ENCODE measurements at places on chromosomes 11 and 22.
A peak's percentile ranks its signal among the peaks of the same experiment; 100 is the strongest.

- DNase-seq, result peak; percentile 65
These were observed 27.8 kb upstream of the ZNRF3 start for GRCh38 chr22:28855355-28856094.

- no peak for DNase-seq
These were observed 80.0 kb downstream of the CD44 start for GRCh38 chr11:35218956-35219355.

DNA sequence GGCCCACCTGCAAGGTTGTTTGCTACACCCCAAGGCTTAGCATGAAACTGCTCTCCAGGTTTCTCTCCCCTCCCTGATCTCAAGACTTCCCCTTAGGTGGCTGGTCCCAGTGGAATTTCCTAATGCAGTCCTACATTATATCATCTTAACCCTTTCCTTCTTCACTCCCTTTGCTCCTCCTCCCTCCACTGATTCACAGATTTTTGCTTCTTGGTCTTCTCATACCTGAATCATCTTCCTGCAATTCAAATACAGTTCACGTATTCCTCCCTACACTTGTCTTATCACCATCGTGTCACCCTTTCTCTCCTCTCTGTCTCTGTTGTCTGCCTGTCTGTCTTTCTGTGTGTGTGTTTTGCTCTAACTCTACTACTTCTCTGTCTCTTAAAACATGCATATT, 17.0 kb downstream of the MMP10 start:
- DNase-seq, result no peak

GRCh38 chr11:17764446-17765218, 30.1 kb downstream of the KCNC1 start:
- DNase-seq, result no peak

DNA sequence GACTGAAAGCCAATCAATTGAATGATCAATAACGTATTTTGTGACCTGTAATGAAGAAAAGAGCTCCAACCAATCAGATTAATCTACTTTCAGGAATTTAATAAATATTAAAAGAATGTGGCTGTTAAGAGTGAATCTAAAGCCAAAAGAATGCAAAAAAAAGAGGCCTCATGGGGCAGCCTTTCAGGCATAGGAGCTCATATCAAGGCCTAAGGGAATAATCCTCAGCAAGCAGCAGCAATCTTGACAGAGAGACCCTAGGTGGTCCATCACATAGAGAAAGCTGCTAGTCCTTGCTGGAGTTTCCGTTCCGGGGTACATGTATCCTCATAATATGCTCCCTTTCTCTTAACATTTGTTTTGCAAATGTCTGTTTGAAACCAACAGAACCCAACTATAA, 313.1 kb upstream of the PITPNB start:
- DNase-seq, result no peak

GRCh38 chr11:63804259-63804658, 9.0 kb upstream of the SPINDOC start:
- no peak for DNase-seq

GRCh38 chr11:133520707-133521106, 11.6 kb downstream of the OPCML start:
- DNase-seq, result no peak

DNA sequence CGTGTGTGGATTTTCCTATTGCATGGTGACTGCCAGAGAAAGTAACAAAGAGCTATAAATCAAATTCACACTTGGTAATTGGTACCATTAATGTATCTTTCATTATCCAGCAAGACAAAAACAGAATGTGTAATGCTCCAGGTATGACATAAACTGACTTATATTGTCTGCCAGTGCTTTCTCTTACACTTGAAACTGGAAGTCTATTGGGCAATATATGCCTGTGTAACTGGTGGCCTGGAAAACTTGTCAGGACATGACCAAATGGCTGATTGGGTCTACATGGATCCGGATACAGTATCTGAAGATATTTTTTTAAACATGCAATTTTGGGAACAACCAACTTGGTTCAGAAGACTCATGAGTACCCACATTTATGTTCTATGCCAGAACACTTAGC, 174.6 kb upstream of the ARHGAP42 start:
- DNase-seq, result no peak

DNA sequence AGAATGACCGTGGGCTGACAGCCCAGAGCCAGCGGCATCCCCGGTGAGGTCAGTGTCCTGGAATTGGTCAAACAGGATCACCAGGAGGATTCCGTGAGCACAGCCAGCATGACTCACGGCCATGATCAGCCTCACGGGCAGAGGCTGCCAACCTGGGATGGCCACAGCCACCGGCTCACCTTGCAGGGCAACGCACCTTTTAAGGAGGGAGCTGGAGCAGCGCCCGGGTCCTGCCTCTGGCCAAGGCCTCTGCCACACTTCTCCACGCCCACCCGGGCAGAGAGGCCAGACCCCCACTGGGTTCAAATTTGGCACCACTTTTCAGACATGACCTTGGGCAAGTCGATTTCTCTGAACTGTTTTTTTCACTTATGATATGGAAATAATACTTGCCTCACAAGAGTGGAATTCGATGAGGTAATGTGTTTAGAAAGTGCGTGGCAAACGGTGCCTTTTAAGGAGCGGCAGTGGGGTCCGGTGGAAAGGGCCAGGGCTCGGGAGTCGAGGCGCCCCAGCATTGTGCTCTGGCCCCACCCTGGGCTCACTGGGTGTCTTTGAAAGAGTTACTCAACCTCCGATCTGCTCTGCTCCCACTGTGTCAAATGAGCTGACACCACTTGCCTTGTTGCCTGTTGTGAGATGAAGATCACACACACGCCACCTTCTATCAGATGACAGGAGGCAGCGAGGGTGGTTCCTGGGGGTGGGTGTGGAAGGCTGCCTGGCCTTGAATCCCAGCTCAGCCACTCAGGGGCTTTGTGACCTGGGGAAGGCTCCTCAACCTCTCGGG, 16.0 kb downstream of the TXN2 start:
- DNase-seq, result no peak

GRCh38 chr11:31801298-31801702, 9.8 kb downstream of the PAX6 start:
- no peak for DNase-seq

DNA sequence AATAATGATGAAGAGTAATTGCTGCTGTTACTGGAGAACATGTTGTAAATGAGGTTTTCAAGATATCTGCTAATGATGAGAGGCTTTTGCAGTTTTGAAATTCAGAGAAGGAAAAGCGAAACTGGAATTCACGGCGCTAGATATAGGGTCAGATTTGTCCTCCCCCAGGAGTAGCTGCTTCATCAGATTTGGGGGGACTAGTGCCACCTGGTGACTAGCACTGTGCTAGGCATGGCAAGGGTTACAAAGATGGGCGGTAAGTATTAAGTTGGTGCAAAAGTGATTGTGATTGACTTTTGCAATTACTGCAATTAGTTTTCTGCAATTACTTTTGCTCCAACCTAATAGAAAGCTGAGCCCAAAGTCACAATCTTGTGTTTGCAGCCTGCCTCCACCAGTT, 879.9 kb upstream of the TENM4 start:
- DNase-seq, result no peak

- no peak for DNase-seq
These were observed 16.0 kb downstream of the TNRC6B start for GRCh38 chr22:40193429-40194421.

DNA sequence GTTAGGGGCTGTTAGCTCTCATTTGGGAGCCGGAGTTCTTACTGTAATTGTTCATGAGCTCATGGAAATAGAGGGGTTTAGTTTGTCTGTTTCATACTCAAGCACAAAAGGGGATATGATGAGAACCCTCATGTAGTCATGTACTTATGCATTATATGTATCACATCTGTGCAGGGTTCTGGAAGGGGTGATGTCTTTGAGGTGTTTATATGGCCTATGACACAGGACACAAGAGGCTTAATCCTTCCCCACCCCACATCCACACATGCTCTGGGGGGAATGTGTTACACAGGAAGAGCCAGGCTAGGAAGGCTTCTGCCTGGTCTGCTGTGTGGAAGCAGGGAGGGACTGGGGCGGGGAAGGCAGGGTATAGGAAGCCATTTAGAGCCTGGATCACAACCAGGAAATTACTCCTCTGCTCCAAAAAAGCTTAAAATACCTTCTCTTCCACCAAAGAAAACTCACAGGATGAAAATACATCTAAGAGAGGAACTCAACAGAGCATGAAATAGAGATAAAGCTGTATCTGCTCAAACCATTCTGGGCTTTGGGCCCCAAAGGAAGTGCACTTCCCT, 316.1 kb downstream of the TMEM135 start:
- DNase-seq, result no peak

- no peak for DNase-seq
These were observed 16.6 kb upstream of the SCGB1D4 start for GRCh38 chr11:62315431-62315830.

GRCh38 chr11:49533204-49533603, 324.8 kb upstream of the FOLH1 start:
- no peak for DNase-seq

- DNase-seq, result no peak
These were observed 85.0 kb downstream of the NAT10 start for GRCh38 chr11:34190192-34191139.

GRCh38 chr22:36929621-36930020, 16.2 kb downstream of the CSF2RB start:
- DNase-seq, result no peak

- DNase-seq, result no peak
These were observed 33.9 kb upstream of the RIC3 start for GRCh38 chr11:8202516-8203413.

- no peak for DNase-seq
These were observed 332 bp upstream of the HMGXB4 start for GRCh38 chr22:35257002-35257320.

- no peak for DNase-seq
These were observed 31.5 kb downstream of the KIAA0930 start for GRCh38 chr22:45208993-45209838.

- DNase-seq, result no peak
These were observed 259.5 kb downstream of the BRD1 start for GRCh38 chr22:49567899-49568750.

DNA sequence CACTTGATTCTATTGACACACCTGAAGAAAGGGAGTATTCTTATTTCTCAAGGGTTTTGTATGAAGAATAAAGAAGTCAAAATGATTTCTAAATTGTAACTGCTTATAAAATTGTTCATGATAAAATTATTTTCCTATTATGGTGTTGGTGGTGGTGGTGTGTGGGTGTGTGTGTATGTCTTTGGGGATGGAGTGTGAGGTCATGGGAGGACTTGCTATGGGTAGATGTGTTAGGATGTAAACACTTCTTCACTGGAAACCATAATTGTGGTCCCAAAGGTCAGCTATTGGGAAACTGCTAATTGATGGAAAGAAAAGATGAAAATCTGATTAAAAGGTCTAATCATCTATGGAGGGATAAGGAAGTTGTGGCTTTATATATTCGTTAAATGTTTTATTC, 5.1 kb downstream of the TRIM22 start:
- DNase-seq, result no peak

- DNase-seq, result no peak
These were observed 34.4 kb upstream of the LRRC10B start for GRCh38 chr11:61474013-61474643.

GRCh38 chr22:25025491-25026400, 73.2 kb downstream of the KIAA1671 start:
- DNase-seq, result no peak

- DNase-seq, result no peak
These were observed 1.2 kb upstream of the LIN7C start for GRCh38 chr11:27507557-27508322.

DNA sequence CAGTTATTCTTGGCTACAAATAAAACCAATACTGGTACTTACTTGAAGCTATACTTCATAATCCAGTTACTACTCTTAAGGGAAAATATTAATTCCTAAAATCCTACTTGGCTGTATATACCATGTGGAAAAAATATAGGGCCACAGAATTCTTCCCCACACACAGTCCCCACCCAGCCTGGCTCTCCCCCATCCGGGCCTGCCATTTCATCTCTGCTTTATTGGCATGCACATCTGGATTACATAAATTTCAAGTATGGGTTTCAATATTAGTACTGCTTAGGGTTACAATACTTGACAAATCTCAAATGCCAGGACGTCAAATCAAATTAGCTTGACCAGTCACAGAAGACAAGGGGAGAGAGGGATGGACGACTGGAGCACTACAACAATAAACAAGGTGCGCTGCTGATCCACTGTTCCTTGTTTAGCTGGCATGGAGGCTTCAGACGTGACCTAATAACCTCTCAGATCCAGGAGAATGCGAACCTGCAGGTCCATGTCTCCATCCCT, 81.4 kb downstream of the ABTB2 start:
- DNase-seq, result no peak

Data from CD4-positive, alpha-beta T cell treated with Interleukin-4 for 1 hour (primary cell).